ENCODE measurements at places on chromosomes 16 and 17. TPM values are rescaled to one million over a fixed set of nuclear protein-coding genes. Genes with fewer than 3 reads are reported as not detected.

DNA sequence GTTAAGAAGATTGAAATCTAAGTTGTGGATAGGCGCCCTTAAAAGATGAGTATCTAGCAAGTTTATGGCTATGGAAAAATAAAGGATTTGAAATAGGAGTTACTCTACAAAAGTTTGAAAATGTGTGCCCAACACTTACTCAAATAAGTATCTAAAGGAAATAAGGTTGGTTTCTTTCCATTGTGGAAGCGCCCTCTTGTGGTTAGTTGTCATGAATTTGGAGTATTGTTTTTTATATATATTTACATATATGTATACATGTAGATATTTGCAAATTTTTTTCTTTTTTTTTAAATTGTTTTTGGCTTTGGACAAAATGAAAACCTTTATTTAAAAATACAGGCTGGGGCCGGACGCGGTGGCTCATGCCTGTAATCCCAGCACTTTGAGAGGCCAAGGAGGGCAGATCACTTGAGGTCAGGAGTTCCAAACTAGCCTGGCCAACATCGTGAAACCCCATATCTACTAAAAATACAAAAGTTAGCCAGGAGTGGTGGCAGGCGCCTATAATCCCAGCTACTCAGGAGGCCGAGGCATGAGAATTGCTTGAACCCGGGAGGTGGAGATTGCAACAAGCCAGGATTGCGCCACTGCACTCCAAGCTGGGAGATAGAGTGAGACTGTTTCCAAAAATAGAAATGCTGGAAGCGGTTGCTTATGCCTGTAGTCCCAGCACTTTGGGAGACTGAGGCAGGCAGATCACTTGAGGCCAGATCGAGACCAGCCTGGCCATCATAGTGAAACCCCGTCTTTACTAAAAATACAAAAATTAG is 24.0 kb upstream of the VPS4A start:
- peak; percentile 31 for DNase-seq

DNA sequence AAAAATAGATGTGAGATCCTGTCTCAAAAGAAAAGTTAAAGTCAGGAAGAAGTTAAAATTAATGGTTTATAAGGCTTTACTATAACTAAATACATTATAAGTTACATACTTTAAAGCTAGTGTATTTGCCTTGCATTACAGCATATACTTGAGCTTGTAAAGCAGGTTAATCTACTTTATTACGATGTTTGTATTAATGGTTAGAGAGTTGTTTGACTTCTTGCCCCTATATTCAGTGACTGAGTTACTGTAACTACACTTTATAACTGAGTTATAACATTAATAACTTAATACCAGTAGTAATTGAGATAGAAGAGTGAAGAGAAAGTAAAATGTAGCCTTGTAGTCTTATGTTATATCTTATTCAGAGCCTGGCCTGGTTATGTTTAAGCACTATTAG is 22.9 kb downstream of the CLTC start:
- no peak for DNase-seq

DNA sequence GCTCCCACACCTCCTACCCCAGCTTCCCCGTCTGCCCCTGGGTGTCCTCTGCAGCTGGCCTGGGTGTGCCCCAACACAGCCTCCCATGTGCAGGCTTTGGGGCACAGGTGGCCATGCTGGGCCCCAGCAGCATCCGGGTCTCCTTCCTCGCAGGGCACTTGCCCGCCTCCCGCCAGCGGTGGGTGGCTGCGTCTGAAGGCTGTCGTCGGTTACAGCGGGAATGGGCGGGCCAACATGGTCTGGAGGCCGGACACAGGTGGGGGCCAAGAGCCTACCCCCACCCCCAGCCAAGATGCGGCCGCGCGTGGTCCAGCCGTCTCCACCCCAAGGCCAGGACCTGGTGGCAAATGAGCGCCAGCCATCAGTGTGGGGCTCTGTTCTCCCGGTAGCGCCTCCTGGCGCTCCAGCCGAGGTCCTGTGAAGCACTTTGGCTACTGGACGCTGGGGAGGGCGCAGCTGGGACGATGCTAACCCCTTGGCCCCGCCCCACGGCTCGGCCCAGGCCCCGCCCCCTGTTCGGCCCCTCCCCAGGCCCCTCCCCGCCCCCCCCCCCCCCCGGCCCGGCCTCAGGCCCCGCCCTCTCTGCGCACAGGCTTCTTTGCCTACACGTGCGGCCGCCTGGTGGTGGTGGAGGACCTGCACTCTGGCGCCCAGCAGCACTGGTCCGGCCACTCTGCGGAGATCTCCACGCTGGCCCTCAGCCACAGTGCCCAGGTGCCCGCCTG is 7.3 kb upstream of the RHOT2 start:
- peak; percentile 80 for DNase-seq

GRCh38 chr17:49995055-49995738 is at the start of gene DLX3:
TSS of gene DLX3 (minus strand) at chr17:49995224. CDS start at chr17:49994998, 226 bp downstream.
- peak; percentile 70 for DNase-seq

- DNase-seq, result no peak
These were observed 167.9 kb upstream of the NOL11 start for GRCh38 chr17:67549820-67550219.

HSF4 gene
- 1.2 TPM for total RNA-seq

SDK2 gene
- total RNA-seq, result 0.33 TPM

GRCh38 chr16:85234310-85235204 is 122.3 kb upstream of the CIBAR2 start:
- peak; percentile 73 for DNase-seq

GRCh38 chr17:27807567-27808470 is 7.5 kb upstream of the NOS2 start:
- DNase-seq, result peak; percentile 43

- no peak for DNase-seq
These were observed 48.9 kb upstream of the NKD1 start for GRCh38 chr16:50499254-50499653.

MT1M gene
- 0.74 TPM for total RNA-seq

DNA sequence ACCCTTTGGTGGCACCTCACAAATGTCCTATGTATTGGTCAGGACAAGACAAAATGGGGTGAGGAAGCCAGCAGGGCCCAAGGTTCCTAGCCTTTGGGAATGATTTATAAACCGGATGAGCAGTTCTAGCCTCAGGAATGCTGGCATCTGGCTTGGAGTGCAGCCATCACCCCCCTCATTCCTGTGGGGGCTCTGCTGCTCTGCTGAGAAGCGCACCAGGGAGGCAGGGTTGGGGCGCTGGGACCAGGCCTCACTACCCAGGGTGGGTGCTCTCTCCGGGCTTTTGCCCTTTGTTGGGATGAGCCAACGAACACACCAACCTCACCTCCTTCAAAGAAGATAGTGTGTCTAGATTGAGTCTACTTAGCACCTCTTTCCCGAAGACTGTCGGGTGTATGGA is 39.2 kb downstream of the TMEM11 start:
- no peak for DNase-seq

GRCh38 chr17:29504711-29505110 is 62.1 kb downstream of the ABHD15 start:
- no peak for DNase-seq

GAS7 gene
- total RNA-seq, result 2.5 TPM

DNA sequence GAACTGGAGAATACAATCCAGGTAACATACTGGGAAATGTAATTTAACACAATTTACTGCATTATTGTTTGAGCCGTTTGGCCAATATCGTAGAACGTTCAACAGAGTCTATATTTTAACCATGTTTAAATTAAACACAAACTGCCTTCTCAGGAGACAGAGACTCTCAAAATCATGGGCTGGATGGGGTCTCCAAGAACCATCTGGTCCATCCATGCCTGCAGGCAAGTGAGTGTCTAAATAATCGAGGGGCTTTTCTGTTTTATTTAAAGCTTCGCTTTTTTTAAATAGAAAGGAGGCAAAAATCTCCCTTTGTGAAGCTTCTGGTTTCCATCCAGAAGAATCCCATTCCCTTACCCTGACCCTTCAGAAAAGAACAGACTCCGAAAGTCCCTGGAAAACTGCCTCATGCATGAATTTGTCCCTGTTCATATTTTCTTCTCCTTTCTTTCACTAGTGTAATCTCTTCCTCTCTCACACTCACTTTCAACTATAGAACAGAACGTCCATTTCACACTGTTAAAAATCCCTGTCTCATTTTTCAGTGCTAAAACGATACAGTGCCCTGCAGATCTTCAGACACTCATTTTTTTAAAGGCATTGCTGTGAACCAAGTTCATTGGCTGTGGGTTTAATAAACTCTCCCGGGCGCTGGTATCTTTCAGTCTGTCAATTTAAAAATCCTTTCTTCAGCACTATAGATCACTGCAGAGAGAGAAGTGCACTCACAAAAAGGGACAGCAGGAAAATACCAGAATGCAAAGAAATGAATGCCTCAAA is 111.4 kb upstream of the TOM1L1 start:
- DNase-seq, result no peak

DNA sequence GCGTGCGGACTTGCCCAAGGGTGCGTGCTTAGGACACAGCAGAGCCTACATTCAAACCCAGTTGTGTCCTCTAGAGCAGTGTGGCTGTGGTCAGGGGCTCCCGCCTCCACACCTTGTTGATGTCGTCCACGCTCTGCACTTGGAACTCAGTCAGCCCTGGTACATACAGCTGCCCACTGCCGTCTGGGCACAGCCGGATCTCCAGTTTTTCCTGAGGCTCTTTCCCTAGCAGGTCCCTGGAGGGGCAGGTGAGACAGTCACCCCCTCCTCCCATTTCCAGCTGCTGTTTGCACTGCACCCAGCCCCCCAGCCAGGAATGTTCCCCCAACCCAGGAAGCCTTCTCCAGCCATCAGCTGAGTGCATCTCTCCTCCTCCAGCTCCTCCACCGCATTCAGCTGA is 25.7 kb downstream of the KATNB1 start:
- no peak for DNase-seq

GRAP gene
- not detected for total RNA-seq

DNA sequence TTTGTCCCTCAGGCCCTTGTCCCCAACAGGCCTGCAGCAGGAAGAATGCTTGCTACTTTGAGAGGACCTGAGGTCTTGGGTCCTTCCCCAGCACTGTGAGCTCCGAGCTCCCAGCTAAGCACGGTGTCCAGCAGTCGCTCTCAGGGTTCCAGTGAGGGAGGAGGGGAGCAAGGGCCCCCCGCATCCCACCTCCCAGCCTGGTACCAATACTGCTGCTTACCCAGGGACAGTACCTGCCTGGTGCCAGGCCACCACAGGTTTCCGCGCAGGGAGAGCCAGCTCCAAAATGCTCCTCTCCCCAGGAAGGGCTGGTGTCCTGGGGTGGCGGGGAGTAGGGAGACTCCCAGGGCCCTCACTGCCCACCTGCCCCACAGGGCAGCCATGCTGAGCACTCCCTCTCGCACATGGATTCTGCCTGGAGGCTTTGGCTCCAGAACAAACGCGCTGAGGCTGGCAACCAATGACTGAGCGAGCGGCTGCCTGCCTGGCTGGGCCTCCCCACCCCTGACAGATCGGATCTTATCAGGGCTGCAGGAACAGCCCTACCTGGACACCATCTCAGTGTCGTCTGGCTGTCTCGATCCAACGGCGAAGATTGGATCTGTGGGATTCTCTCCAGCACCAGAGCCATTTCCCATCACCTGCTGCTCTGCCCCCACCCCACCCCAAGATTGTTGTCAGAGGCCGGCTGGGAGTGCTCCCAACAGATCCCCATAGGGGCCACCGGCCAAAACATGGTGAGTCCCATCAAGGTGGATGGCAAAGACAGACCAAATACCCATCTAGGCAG is 2.4 kb downstream of the DOK4 start:
- DNase-seq, result no peak

DNA sequence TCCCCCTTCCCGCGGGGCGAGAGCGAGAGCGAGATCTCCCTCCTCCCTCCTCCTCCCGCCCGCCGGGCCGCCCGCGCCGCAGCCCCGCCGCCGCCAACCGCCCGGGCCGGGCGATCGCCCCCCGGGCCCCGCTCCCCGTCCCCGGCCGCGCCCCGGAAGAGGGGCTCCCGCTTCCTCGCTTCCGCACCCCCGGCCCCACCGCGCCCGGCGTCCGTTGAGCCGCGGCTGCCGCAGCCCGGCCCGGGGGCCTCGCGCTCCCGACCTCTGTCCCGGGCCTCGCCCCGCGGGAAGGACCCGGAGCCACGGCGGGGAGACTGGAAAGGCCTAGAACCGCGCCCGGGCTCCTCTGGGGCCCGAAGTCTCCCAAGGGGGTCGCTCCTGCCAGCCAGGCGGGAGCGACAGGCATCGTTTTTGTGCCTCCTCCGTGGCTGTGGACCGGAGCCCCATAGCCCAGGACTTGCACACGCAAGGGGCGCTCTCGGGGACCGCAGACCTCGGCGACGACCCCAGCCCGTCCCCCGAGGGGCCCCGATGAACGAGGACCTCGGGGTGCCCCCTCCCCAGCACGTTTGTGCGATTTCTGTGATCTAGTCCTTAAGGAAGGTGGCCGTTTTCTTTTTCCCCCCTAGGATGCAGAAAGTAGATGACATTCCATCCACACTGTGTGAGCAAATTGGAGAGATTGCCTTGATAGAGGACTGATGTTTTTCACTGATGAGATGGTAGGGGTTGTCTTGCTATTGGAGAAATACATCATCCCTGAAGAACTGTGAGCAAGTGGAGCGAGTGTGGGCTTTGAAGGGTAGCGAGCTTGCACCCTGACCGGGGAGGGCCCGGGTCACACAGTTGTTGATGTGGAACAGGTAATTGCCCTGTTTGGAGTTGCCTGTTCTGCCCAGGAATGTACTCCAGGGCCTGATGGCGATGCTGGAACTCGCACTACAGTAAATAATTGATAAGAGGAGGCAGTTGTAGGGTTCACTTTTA is 611 bp downstream of the BANP start:
- DNase-seq, result no peak

- peak; percentile 78 for DNase-seq
These were observed 34.2 kb downstream of the RMI2 start for GRCh38 chr16:11379420-11379819.

GRCh38 chr17:21194226-21194625 is 19.7 kb downstream of the TMEM11 start:
- DNase-seq, result no peak

- DNase-seq, result no peak
These were observed 1.8 kb upstream of the APOH start for GRCh38 chr17:66230922-66231591.

Measured in Daoy (cell line).